GM20000 (cell line): ENCODE measurements at places on chromosomes 16 and 17.

GRCh38 chr16:88566158-88566557 lies 4.0 kb upstream of the ZC3H18 start:
- no peak for DNase-seq

DNA sequence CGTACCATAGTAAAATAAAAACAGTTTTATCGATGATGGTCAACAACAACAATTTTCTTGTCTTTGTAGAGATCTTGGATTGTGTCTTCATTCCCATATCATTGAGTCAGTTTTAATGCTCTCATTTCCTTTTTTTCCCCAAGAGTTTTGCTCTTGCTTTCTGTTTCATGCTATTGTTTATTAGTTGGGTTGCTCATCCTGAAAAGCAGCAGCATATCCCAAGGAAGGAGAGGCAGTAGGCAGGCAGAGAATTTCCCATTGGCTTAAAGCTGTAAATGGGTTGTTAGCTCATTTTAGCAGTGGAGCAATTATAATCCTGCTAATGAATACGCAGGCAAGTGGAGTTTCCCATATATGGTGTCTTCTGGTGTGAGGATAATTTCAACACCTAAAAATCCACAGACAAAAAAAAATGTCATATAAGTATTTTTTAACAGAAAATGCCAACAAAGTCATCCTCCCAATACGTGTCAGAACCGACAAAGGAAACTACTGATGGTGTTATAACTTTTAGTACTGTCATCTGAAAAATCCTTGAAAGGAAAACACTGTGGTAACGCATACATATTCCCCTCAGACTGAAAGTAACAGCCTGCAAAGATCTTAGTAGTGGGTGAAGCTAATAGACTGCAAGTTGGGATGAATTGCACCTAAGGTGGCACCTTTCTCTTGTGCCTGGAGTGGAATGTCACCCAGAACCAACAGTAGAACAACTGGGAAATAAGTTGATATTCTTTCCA lies 218.3 kb downstream of the FTO start:
- no peak for DNase-seq

DNA sequence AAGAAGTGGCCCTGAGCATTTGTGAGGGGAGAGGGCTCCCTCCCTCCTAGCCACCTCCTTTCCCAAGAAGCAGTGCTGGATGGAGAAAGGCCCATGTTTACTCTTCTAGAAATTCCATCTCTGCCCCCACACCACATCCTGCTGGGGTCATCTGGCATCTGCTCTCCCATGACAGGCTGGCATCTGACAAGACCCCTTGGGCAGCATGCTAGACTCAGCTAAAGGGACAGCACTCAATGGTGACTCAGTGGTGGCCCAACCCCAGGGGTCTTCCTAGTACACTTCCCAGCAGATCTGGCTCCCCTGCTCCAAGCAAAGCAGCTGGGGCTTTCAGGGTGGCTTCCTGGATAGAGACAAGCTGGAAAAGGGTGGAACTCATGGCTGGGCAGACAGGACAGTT lies 14.4 kb downstream of the SLC38A7 start:
- no peak for DNase-seq

DNA sequence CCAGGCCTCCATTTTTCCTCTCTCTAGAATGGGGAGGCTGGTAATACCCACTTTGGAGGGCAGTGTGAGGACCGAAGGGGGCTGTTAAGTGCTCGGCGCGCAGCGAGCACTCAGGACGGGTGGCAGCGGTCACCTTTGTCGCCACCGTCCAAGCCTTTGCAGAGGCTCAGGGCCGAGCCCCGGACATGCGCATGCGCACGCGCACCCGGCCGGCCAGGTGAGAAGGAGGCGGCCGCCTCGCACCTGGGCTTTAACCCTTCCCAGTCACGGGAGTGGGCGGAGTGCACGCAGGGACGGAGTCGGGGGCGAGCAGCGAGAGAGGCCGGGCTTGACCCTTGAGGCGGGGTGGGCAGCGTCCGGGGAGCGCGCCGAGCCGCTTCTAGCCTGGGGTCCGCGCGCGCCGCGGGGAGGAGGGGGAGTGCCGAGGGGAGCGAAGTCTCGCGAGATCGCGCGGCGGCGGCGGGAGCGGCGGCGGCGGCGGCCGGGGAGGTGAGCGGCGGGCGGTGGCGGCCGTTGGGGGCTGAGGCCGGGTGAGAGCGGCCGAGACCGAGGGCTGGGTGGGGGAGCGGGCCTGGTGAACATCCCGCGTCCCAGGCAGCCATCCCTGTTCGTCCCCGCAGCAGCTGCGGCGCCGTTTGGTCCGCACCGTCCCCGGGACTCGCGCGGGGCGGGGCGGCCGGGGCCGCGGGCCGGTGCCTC lies at the start of gene MRTFB:
MRTFB (plus strand) TSS at position 443 of the 699 bp plus-strand sequence. CDS start 69,288 bp downstream, outside the sequence.
- peak; percentile 94 for DNase-seq

- DNase-seq = no peak
Measured at GRCh38 chr16:88927010-88927409, 50.0 kb downstream of the CBFA2T3 start.

DNA sequence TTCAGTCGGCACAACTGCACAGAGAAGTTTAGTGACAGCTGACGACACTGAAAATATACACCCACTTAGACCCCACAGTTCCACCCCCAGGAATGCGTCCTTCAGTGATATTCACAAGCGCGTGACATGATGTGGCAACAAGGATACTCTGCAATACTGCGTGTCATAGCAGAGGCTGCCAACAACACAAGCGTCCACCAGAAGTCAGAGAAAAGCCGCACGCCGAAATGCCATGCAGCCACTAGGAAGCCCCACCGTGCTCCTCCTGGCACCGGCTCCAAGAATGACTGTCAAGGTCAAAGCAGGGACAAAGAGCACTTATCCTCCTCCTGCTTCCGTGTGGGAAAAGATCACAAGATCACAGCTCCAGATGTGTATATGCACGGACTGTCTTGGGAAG lies 3.5 kb downstream of the ATP2A3 start:
- DNase-seq = no peak

DNA sequence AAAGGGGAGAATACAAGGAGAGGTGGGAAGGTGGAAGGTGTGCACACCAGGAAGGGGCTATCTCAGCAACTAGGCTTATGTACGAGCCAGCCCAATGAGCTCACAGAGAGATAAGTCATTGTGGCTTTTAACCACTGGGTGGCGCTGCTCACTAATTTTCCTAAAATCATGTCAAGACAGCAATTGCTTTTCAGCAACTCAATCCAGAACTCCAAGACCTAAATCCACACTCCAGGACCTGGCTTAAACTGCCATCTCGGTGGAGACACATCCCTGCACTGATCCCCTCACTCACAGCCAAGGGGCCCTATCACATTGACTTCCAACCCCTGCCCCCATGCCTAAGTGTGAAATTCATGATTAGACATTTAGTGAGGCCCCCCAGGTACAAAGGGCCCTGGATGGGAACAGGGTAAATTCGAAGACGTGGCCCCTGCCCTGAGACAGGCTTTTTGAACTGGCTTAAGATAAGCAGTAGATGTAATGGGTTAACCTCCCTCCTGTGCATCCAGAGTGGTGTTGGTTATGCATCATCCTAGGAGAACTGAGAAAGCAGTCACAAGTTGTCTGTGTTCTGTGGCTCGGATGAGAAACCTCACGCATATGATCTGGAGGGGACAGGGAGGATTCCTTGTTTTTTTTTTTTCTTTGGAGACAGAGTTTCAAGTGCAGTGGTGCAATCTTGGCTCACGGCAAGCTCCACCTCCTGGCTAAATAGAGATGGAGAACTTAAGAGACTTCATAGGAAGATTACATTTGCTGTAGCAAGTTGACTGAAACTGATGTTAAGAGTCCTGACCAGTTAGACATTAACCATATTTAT lies 11.5 kb downstream of the CCL16 start:
- DNase-seq = peak; percentile 69

GRCh38 chr17:27083408-27084185 lies 210.3 kb upstream of the WSB1 start:
- DNase-seq = no peak
